ENCODE measurements at places on chromosomes 4 and X.

- no peak for DNase-seq
Measured at GRCh38 chrX:74286950-74287740, 16.8 kb upstream of the ZCCHC13 start.

DNA sequence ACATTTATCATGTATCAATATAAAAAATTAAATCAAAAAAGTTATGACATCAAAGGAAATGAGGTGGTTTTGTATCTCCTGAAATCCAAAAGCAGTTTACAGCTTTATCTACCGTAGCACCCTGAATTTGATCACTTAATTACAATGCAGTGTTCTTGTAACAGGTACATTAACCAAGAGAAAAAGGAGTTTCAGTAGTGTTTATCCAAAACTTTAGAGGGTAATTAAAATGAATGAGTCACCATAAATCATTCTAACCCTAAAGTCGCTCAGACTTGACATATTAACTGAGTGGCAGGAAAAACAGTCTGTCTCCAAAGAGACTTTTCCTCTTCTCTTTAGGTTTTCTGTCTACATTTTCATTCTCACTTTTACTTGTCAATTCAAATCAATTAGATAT, 907.6 kb upstream of the EPHA5 start:
- no peak for DNase-seq

DNA sequence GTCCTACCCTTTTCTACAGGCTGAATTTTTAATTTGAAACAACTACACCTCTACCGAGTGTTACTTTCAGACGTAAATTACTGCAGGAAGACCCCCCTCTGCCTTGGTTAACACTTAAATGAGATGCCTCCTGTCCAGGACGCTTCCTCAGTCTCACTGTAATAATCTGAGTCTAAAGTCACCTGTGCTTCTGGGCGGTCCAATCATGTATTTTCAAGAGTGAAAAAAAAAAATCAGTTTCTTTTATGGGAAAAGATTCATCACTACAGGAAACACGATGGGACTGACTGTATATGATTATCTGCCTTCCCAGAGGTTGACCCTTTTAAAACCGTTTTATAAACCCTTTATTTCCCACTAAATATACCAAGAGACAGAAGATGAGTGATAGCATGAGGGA, 776 bp downstream of the RBM47 start:
- no peak for DNase-seq

- DNase-seq, result no peak
Measured at GRCh38 chr4:125658773-125659172, 344.0 kb downstream of the FAT4 start.

- no peak for DNase-seq
Measured at GRCh38 chr4:133982533-133983224, 218.9 kb downstream of the PABPC4L start.

GRCh38 chrX:40188573-40189417, 91.0 kb upstream of the BCOR start:
- DNase-seq, result no peak

- DNase-seq, result no peak
Measured at GRCh38 chrX:52270453-52271116, 85.9 kb downstream of the MAGED4 start.

DNA sequence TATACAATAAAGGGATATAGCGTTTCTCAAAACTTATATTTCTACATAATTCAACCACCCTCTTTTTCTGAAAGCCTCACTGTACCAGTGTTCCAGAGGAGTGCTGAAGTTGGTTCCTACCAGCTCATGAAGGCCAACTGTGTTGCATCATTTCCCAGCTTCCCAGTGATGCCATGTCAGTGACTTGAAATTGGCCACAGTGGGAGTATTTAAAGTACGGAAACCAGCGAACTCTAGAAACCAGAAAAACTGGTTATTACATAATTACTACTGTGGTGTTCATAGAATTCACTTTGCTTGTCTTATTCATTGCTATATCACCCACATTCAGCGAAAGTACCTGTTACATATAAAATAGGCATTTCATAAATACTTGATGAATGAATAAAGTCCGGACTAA, 135.4 kb downstream of the GC start:
- no peak for DNase-seq

GRCh38 chrX:139892512-139892911, 40.3 kb downstream of the ATP11C start:
- no peak for DNase-seq

GRCh38 chr4:37839426-37839825, 12.9 kb downstream of the PGM2 start:
- no peak for DNase-seq

- DNase-seq, result no peak
Measured at GRCh38 chr4:111722213-111722720, 423.0 kb upstream of the FAM241A start.

DNA sequence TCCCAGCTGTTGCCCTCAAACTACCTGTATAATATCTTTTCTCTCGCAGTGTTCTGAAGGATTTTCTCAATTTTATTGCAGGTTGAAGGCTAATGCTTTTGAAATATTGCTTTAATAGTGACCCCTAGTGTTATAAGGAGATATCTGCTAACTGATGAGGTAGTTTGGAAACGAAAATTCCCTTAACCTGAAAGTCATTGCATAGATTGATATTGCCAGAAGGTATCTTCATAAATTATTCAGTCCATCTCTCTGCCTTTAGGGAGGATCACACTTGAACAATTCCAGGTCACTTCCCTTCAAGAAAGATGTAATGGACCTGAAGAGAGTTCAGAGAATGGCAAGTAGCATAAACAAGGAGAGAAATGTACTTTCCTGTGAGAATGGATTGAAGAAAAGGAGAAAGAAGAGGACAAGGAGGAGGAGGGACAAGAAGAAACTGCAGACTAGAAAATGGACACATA, 44.1 kb downstream of the TIGD4 start:
- DNase-seq, result no peak

DNA sequence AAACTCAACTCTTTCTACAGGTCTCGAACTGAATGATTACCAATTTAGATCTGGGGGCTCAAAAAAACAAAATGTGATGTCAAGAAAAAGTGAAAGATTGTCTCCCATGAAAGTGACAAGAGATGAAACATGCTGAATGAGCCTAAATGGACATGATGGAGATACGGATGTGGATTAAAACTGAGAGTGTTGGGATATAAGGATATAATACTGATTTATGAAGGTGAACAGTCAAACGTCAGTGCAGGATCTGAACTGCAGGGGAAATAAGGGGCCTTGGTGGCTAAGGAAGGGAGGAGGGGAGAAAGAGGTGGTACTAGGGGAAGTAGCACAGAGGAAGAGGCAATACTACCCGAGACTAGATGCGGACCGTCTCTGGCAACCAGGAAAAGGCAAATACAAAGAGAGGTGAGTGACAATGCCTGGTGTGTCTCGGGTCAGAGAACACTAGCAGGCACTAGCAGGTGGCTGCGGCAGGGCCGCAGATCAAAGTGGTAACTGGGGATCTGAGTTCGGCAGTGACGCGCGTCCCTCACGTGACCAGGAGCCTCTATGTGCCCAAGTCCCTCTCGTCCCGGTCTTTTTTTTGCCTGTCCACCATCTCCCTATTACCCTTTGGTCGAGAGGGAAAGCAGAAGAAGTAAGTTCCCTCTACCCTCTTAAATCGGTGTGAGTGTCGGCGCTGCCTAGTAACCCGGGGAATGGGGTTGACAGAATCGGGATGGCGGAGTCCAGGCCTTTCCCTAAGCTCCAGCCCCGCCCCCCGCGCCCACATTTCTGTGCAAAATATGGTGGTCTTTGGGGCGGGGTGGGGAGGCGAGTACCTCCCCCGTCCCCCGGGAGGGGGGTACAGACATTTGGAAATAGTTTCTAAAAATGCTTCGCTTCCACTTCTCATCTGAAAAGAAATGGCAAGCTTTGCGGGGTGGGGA, at the start of gene TCEAL1:
TCEAL1 (plus strand) TSS at position 590 of the 932 bp plus-strand sequence. CDS start 942 bp downstream, outside the sequence.
- no peak for DNase-seq

DNA sequence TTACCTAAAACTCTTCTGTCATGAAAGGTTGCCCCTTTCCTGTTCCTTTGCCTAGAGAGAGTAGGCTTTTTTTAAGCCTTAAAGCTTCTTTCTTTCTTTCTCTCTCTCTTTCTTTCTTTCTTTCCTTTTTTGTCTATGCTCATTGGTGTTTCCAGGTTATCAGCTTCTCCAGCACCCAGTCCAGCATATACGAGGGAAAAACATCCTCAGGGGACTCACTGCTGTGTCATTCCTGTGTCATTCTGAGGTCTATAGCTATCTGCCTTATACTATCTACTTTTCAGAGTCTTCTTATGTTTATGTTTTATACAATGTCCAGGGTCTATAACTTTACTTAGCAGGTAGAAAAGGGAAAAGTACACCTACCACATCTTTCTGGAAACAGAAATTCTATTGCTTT, 10.5 kb upstream of the USP27X start:
- no peak for DNase-seq

- DNase-seq, result no peak
Measured at GRCh38 chr4:185792384-185793115, 19.4 kb downstream of the SORBS2 start.

- no peak for DNase-seq
Measured at GRCh38 chrX:113802837-113803236, 781.0 kb upstream of the HTR2C start.
